ENCODE measurements at places on chromosomes 16 and 17.

DNA sequence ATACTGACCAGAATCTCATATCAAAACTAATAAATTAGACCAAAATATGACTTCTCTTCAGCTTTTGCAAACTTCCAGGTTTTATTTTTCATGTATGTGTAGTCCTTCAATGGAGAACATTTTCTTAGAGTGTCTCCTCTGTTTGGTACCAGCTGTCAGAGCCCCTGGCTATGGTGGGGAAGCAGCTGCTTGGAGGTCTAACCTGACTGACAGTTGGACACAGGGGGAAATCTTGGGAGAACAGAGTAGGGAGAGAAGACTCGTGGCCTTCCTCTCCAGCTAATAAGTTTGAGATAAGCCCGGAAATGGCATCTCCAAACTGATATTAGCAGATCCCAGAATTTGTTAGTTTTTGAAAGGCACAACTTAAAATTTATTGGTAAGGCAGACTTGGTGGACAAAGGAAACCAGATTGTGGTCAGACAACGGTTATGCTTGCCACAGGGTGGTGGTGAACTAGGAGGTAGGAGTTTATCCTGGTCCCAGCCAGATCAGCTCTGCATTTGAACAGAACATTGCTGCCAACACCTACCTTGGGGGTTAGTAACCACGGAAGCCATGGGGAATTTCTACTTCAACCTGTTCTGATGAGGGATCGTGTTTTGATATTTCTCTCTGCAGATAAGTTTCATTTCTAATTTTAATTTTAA is 39.2 kb upstream of the IRX3 start:
- DNase-seq = no peak

- DNase-seq = no peak
Measured at GRCh38 chr17:5629128-5629527, 44.8 kb upstream of the NLRP1 start.

- DNase-seq = no peak
Measured at GRCh38 chr17:30256756-30257506, 21.4 kb upstream of the SLC6A4 start.

DNA sequence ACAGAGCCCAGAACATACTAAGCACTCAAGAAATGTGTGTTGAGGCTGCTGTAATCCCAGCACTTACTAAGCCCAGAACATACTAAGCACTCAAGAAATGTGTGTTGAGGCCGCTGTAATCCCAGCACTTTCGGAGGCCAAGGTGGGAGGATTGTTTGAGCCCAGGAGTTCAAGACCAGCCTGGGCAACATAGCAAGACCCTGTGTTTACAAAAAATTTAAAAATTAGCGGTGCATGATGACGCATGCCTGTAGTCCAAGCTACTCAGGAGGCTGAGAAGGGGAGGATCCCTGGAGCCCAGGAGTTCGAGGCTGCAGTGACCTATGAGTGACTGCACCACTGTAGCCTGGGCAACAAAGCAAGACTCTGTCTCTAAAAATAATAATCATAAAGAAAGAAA is 6.7 kb upstream of the ZDHHC1 start:
- DNase-seq = no peak

GRCh38 chr16:10277597-10277996 is 95.4 kb upstream of the GRIN2A start:
- DNase-seq = no peak

DNA sequence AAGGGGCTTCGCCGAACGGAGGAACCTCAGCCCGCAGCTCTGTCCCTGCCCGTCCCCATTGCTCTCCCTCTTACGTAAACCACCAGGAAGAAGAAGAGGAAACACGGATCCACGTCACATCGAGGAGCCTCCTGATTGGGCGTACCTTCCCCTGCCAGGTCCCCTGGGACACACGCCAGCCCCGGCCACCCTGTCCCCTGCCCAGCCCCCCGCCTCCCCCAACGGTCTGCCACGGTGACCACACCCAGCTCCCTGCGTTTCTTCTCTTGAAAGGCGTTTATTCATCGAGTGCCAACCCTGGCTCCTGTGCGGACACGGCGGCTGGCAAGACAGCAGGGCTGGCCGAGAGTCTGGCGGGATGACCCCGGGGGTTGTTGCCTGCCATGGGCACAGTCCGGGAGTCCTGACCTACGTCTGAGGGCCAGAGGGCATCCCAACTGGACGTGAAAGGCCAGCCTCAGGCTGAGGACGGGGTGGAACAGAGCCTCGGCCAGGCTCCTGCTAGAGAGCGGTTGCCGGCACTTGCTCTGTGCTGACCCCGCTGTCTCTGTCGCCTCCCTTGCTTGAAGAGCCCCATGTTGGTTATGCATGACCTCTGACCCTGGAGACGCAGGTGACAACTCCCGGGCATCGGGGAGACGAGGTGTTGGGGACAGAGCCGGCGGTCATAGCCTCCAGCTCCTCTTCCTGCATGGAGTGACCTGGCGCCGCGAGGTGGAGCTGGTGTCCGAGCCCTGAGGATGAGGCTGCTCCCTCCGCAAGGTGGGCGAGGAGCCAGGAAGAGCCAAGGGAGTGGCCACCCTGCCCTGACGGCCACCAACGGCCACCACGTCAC is 40.5 kb upstream of the ACSF3 start:
- no peak for DNase-seq
